Left ventricle myocardium superior (tissue), 1 donor: ENCODE measurements at places on chromosomes 1 and 21.

DNA sequence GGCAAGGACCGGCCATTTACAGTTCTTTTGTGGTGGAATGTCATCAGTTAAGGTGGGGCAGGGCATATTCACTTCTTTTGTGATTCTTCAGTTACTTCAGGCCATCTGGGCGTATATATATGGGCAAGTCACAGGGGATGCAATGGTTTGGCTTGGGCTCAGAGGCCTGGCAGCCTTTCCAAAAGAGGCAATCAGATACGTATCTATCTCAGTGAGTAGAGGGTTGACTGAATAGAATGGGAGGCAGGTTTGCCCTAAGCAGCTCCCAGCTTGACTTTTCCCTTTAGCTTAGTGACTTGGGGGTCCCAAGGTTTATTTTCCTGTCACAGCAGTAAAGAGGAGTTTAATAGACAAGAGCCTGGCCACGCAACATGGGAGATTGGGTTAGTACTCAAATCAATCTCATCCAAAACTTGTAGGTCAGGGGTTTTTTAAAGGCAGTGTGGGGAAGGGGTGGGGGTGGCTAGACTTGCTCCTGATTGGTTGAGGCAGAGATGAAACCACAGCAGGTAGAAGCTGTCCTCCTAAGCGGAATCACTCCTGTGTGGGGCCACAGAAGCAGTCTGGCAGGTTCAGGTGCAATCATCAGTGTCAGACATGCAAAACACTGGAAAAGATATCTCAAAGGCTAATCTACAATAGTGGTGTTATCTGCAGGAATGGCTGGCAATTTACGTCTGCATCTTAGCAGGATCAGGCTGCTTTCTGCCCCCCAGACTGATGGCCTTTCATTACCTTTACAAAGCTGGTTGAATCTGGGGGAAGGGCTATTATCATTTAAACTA lies 112.9 kb downstream of the TLR5 start:
- no peak for DNase-seq

DNA sequence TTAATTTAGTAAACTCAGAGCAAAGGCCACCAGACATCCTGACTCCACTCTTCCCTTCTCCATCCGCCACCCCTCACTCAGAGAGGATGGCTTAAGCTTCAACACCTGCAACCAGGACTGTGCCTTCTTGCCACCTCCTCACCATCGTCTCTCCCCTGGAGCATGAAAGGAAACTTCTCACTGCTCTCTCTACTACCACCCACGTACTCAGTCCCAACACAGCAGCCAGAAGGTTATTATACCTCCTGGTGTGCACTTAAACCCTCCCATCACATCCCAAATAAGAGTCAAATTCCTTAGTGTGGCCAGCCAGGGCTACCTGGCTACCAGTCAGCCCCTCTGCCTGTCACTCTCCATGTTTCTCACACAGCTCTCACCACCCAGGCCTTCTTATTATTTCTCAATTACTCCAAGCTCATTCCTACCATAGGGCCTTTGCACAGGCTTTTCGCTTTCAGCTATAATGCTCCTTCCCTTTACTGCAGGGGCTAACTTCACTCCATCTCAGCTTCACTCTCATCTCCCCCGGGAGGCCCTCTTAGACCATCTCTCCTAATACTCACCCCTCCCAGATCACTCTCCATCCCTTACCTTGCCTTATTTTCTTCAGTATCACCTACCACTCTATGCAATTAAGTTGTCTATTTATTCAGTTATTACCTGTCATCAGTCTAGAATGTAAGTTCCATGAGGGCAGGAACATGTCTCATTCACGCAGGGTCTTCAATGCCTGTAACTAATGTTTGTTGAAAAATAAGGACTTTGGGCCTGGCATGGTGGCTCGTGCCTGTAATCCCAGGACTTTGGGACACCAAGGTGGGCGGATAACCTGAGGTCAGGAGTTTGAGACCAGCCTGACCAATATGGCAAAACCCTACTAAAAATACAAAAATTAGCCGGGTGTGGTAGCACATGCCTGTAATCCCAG lies 137.5 kb downstream of the TOMM20 start:
- no peak for DNase-seq

DNA sequence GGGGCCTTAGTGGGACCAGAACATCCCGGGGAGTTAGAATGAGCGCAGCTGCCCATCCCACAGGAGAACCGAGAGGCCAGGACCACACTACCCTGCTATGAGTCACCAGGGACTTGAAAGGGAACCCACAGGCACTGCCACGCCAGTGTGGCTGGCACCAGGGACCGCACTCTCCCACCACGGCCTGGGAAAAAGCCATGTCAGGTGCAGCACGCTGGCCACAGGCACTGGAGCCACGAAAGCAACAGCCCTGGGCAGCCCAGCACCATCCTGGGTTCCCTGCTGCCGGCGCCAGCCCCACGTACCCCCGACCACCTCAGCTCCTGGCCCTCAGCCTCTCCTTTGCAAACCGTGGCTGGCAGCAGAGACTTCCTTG lies 14.1 kb upstream of the TMEM240 start:
- no peak for DNase-seq

DNA sequence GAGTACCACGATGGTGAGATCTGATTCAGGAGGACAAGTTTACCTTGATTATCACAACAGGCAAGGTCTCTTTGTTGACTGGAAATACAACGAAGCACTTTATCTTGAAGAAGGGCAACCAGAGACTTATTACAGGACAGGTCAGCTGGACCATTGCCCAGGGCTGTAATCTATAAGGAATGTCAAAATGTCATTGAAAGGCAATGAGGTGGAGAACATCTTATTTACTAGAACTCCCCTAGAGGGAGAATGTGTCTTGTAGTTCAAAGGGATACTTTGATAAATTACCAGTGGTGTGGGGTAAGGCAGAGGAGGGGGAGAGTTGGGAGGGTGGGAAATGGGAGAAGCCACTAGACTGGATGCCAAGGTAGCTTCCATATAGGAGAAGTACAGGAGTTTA lies 212.3 kb downstream of the NCAM2 start:
- DNase-seq = no peak

GRCh38 chr1:6348511-6349191 lies 44.9 kb downstream of the ACOT7 start:
- DNase-seq = peak; percentile 50

DNA sequence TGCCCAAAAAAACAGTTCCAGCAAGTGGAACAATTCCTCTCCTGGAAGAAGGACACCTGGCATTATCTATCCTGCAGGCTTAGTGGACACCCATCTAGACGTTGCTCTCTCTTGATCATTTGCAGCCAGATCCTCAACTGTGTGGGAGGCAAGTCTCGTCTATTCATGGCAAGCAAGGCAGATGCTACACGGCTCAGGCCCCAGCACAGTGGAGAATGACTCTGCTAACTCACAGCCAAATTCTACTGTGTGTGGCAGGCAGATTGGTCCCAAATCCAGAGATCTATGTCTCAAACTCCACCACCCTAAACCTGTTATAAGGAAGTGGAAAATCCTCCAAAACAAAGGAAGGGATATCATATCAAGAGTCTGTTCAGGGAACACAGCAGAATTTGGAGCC lies 7.0 kb downstream of the TNNT2 start:
- DNase-seq = no peak

- no peak for DNase-seq
These were observed 1.8 kb downstream of the PIK3R3 start for GRCh38 chr1:46130606-46131005.
